ENCODE measurements at places on chromosomes 16 and 17.
A peak's percentile ranks its signal among the peaks of the same experiment; 100 is the strongest.

- H3K4me1 ChIP-seq = peaks cover 18% of the 10 kb centered on the region
- H3K27me3 ChIP-seq = no peaks in the 10 kb centered on the region
- H3K4me3 ChIP-seq = no peak overlapping the region
- no peak overlapping the region for H3K27ac ChIP-seq
- no peaks in the 10 kb centered on the region for H3K36me3 ChIP-seq
These were observed 105.7 kb downstream of the RPTOR start for GRCh38 chr17:80650331-80650672.

DNA sequence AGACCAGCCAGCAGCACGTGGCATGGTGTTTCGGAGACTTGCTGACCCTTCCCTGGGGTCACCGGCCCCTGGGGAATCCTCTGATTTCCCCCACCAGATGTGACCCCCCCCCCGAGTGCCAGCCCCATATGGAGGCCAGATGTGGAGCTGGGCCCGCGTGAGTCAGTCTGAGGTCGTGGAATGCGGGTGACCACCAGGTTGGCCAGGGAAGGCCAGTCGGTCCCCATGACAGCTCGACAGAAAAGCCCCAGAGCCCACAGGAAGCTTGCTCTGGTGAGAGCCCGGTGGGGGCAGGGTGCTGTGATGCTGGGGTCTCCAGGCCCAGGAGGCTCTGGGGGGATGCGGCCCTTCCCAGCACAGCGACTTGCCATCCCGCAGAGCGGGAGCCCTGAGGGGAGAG lies 209.0 kb downstream of the NTN1 start:
- no peak overlapping the region for H3K27ac ChIP-seq
- no peak for DNase-seq
- no peaks in the 10 kb centered on the region for H3K4me1 ChIP-seq
- no peak overlapping the region for H3K4me3 ChIP-seq

DNA sequence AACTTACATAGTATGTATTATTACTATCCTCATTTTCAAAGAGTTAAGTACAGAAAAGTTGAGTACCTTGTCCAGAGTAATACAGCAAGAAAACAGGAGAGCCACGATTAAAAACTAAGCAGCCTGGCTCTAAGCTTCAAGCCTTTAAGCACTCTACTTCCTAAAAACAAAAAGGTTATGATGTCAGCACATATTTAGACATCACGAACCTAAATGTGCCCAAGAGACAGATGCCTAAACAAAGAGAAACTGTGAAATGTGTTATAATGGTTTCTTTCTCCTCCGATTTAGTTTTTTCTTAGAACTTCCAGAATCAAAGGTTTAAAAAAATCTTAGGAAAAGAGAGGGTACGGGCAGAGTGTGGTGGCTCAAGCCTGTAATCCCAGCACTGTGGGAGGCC lies 151.0 kb downstream of the VPS53 start:
- no peak overlapping the region for H3K27ac ChIP-seq
- no peak overlapping the region for H3K4me3 ChIP-seq
- DNase-seq = no peak
- H3K27me3 ChIP-seq = no peaks in the 10 kb centered on the region
- H3K4me1 ChIP-seq = peaks cover 9% of the 10 kb centered on the region
- peaks cover 2% of the 10 kb centered on the region for H3K36me3 ChIP-seq

DNA sequence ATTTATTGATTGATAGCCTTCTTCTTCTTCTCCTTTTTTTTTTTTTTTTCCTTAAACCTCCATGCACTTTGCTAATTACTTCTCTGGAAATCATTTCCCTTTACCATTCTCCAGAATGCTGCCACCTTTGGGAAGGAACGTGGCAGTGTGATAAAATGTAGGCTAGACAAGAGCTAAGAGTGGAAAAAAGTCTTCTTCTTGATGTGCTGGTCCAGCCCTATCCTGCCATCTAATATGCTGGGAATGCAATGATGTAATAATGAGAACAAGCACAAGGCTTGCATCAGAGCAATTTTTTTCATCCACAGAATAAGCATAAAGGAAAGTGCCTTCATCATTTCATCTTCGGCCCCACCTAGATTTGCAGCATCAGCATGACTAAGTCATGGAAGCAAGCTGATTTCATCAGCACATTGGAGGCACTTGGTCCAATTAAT lies 128.7 kb upstream of the ZFHX3 start:
- H3K4me3 ChIP-seq = no peak overlapping the region
- H3K27me3 ChIP-seq = no peaks in the 10 kb centered on the region
- H3K36me3 ChIP-seq = no peaks in the 10 kb centered on the region
- H3K27ac ChIP-seq = no peak overlapping the region
- no peak for DNase-seq

DNA sequence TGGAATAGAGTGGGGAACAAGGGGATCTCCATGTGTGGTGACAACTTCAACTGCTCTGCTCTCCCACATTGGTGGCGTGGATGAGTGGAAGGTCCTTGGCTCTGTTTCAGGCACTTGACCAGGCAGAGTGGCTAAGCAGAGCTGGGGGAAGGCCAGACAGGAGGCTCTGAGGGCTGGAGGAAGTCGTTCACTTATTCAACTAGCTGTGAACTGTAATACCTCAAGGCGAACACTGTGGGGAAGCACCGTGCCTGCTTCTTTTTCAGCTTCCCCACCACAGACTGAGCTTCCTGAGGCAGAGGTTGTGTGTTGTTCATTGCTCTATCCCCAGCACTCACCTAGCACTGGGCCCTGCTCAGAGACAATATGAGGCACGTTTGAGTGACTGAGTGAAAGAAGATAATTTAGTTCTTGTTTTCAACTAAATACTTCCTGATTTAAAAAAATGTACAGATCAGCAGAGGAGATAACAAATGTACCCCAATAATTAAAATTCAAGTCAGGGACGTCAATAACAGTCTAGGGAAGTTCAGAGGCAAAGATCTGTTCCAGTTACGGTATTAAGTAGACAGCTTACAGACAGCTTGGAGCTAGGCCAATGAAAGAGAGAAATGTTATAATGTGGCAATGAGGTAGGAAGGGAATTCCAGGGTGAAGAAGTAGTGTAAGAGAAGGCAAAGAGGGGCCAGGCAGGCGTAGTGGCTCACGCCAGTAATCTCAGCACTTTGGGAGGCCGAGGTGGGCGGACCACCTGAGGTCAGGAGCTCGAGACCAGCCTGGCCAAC lies 34.7 kb downstream of the MYO18A start:
- H3K27me3 ChIP-seq = no peaks in the 10 kb centered on the region
- DNase-seq = peak; percentile 89
- no peak overlapping the region for H3K27ac ChIP-seq
- no peaks in the 10 kb centered on the region for H3K36me3 ChIP-seq
